Stimulated activated naive CD4-positive, alpha-beta T cell treated with Interleukin-2 at 50 U/mL for 16 hours (primary cell): ENCODE measurements at places on chromosomes 2 and 18.
A peak's percentile ranks its signal among the peaks of the same experiment; 100 is the strongest.

DNA sequence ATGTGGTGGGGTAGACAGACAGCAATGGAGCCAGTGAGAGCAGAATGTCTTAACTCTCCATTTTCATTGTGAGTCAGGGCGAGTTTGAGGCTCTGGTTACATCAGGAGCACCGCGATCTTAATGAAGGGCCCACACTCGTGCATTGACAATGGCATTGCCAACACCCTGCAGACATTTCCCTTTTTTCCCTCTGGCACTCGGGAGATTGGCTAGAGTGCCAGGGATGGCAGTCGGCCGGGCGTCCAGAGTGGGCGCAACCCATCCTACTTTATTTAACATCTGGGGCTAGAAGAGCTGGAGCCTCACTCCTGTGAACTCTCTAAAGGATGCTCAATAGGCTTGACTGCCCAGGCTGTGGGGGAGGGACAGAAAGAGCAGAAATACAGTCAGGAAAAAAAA lies 9.7 kb downstream of the PROKR1 start:
- DNase-seq: no peak

- no peak for DNase-seq
Observed at GRCh38 chr2:186460465-186460864, 25.6 kb upstream of the ZC3H15 start.

DNA sequence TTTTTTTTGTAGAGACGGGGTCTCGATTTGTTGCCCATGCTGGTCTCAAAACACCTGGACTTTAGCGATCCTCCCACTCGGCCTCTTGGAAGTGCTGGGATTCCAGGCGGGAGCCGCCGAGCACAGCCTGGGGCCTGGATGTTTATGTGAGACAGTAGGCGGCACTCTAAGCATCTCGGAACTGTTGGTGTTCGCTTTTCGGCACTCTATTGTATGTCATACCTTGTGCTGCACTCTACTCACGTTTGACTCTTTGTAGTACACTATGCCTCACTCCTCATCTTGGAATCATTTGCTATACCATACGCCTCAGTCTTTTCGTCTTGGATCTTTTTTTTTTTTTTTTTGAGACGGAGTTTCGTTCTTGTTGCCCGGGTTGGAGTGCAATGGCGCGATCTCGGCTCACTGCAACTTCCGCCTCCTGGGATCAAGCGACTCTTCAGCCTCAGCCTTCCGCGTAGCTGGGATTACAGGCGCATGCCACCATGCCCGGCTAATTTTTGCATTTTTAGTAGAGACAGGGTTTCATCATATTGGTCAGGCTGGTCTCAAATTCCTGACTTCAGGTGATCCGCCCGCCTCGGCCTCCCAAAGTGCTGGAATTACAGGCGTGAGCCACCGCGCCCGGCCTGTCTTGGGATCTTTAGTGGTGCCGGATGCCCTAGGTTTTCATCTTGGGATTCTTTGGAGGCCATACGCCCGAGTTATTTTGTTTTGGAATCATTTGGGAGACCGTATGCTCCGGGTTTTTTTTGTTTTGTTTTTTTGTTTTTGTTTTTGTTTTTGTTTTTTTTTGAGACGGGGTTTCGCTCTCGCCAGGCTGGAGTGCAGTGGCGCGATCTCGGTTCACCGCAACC lies 24.2 kb upstream of the ZDBF2 start:
- DNase-seq: no peak

DNA sequence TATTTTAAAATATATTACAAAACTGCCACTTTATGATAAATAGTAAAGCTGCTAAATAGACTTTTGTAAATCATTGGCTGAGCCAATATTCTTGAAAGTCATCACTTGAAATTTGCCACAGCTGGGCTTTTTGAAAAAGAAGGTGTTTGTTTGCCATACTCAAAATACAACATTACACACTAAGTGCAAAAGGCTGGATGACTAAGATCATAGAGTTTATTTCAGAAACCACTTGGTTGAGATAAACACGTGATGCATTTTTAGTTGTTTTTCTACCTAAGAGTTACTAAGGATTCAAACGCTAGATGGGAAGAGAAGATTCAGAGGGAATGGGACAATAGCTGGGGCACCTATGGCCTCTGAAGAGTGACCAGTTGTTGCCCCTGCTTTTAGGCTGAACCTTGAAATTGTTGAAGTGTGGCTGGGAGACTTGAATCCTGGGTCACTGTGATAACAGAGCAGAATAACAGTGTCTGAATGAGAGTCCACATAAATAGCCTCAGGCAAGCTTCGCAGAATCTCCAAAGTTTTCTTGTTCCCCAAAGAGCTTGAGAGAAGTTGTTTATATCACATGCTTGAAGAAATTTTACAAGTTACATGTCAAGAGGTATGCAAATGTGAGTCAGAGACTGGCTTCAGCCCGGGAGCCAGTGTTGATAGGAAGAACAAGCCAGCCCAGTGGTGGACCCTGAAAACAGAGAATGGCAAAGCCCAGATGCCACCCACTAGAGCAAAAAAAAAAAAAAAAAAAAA lies 409.8 kb downstream of the GPD2 start:
- no peak for DNase-seq

GRCh38 chr18:33923980-33924379 lies 300.7 kb downstream of the NOL4 start:
- no peak for DNase-seq

DNA sequence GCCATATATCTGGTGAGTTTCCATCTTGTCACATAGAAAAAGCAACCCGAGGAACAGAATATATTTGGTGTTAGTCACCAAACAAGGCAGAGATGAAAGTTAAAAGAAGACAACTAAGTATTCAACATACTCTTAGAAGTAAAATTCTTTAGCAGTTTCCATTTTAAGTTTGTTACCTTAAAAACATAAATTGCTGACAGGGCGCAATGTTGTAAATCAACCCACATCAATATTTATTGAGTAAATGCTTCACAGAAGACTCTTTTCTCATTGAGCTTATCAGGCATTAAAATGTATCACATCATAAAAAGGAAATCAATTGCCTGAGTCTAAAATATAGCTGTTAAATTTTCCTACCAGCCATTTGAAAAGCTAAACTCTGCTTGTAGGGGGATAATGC lies 603.0 kb downstream of the FBXO15 start:
- no peak for DNase-seq

GRCh38 chr2:23042216-23042906 lies 342.6 kb upstream of the KLHL29 start:
- DNase-seq: no peak

DNA sequence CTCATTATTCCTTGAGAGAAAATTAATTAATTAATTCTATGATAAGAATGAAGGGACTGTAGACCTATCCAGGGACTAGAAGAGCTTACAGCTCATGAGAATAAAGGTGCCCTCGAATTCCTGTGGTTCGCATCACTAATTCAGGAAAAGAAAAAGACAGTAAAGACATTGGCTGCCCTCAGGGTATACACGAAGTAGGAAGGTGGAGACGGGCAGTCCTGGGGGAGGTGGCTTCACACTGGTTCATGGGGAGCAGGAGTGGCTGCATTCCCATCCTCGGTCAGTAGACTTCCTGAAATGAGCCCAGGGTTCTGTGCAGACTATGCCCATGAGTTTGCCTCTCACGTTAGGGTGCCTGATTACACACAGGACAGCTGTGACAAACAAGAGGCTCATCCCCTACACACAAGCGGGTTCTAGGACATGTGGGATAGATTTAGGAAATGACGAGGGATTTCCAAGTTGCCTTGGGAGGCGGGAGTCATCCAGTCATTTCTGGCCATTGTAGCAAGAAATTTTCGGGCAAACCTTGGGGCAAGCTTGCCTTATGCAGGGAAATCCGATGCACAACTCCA lies 282.2 kb downstream of the CYP26B1 start:
- no peak for DNase-seq

DNA sequence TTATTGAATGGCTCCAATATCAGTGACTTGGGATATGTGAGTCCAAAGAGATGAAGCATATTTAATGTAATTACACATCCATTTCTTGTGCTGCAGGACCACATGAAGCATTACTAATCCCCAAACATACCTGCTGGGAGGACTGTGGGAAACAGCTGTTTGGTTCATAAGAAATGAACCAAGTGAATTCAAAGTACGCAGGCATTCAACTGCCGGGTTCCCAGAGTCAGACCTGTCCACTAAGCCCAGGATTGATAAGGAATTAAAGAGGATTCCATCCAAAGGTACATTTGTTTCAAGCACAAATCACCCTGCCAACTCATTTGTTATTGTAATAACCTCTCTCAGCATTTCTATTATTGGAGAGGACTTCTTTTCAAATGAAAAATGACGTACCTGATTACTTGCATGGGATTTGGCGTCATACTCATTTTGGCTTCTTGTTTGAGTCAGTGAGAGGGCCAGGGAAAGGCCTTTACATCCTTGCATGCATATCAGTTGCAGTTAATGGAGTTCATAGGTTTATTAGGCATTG lies 230.7 kb downstream of the TXNL1 start:
- no peak for DNase-seq

- DNase-seq: no peak
Observed at GRCh38 chr18:54991981-54992380, 32.7 kb upstream of the CCDC68 start.

GRCh38 chr18:24246143-24246542 lies 107.3 kb downstream of the CABYR start:
- DNase-seq: no peak

GRCh38 chr2:120287183-120288015 lies 34.7 kb downstream of the RALB start:
- peak; percentile 18 for DNase-seq

DNA sequence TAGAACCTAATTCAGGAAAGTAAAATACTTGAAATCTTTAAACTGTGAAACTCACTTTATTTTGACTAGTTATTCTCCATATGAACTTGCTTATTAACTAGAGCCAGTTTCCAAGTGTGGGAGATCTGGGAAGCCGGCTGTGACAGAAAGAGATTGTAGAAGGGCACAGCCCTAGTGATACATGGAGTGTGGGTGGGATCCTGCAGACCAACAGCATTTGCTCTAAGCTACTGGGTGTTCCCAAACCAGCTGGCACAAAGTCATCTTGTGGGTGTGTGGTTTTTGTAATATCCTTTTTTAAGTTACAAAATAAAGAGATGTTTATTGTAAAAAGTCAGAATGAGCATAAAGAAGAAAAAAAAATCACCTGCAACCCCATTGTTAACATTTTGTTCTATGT lies 3.4 kb downstream of the DUSP19 start:
- no peak for DNase-seq

- no peak for DNase-seq
Observed at GRCh38 chr18:13237073-13237472, 18.5 kb downstream of the LDLRAD4 start.

- no peak for DNase-seq
Observed at GRCh38 chr2:20803226-20803682, 19.6 kb downstream of the LDAH start.

GRCh38 chr2:25697559-25698341 lies 24.4 kb upstream of the DTNB start:
- no peak for DNase-seq

GRCh38 chr2:106269591-106270291 lies 75.6 kb upstream of the UXS1 start:
- DNase-seq: peak; percentile 23

GRCh38 chr18:13389491-13390131 lies 171.1 kb downstream of the LDLRAD4 start:
- DNase-seq: no peak

GRCh38 chr2:111032721-111033429 lies 87.8 kb upstream of the BCL2L11 start:
- DNase-seq: no peak

GRCh38 chr2:11659115-11659475 lies 10.9 kb downstream of the NTSR2 start:
- no peak for DNase-seq

GRCh38 chr2:135985826-135986393 lies 484 bp upstream of the DARS1 start:
- peak; percentile 81 for DNase-seq

GRCh38 chr2:207635468-207636200 lies 10.4 kb upstream of the METTL21A start:
- no peak for DNase-seq

DNA sequence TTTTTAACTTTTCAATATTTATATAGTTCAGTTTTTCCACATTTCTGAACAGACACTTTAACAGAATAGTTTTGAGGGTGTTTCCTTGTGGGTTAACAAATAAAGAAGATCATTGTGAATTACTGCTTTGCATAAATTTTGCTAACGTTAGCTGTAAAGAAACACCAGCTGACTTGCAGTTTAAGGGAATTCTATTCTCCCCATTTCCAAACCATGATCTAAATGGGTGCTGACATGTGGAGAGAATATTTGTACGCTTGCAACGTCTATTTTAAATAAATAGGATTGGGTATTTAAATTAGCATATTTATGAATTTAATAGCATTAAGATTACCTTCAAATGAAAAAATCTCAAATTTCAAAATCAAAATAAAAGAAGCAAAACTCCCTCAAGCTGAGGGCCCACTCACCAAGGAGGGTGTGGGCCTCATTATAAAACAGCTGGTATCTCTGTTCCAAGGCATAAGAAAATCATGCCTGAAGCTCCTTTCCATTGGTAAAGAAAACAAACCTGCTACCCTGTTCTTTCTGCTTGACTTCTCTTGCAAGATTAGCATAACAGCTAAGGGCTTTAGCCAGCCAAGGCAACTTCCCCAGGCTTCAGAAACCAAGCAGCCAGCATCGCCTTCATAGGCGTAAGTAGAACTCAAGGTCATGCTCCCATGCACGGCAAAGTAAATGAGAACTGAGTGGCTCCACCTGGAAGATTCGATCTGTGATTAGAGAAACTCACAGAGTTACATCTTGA lies 3.2 kb downstream of the MRO start:
- DNase-seq: no peak

- DNase-seq: no peak
Observed at GRCh38 chr2:239598732-239599090, 197.9 kb upstream of the HDAC4 start.

- DNase-seq: no peak
Observed at GRCh38 chr18:25614168-25614567, 262.2 kb upstream of the ZNF521 start.

DNA sequence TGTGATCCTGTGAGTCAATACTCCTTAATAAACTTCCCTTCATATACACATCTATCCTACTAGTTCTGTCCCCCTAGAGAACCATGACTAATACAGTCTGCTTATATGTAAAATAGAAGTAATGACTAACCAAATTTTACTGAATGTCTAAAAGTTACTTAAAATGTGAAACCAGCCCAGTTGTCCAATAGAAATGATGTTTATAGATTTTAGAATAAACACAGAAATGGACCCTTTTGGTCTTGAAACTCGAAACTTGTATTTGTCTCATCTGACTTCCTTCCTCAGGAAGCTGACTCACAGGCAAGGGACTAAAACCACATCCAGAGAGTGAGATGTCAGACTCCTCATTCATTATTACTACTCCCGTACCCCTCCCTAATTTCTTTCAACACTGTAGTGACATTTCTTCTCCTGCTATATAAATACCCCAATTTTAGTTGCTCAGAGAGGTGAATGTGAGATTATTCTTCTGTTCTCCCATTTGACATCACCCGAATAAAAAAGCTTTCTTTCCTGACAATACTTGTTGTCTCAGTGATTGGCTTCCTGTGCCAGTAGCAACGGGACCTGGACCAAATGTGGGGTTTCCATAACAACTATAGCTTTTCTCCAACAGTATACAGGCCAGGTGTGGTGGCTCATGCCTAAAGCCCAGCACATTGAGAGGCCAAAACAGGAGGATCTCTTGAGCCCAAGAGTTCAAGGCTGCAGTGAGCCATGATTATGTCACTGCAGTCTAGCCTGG lies 486.0 kb downstream of the ERBB4 start:
- no peak for DNase-seq

GRCh38 chr2:20208476-20208859 lies 16.5 kb downstream of the SDC1 start:
- no peak for DNase-seq
